ENCODE measurements at places on chromosomes 2 and 18. TPM values are rescaled to one million over a fixed set of nuclear protein-coding genes. Genes with fewer than 3 reads are reported as not detected.

DNA sequence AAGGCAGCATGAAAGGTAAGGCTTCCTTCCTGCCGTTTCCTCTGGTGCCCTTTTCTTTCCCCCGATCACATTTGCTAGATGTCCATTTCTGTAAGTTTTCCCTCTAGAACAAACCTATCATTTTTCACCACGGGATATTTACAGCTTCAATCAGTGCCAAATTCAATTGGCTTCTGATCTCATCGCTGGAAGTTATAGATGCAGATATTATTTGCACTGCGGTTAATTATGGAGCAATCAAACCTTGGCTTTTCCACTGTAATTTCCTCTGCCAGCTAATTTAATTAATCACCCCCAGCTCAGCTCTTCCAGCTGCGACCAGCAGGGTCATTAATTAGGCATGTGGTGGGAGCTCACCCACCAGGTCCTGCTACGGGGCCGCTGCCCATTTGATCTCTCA is 86.1 kb downstream of the GBX2 start:
- no peak for DNase-seq

DNA sequence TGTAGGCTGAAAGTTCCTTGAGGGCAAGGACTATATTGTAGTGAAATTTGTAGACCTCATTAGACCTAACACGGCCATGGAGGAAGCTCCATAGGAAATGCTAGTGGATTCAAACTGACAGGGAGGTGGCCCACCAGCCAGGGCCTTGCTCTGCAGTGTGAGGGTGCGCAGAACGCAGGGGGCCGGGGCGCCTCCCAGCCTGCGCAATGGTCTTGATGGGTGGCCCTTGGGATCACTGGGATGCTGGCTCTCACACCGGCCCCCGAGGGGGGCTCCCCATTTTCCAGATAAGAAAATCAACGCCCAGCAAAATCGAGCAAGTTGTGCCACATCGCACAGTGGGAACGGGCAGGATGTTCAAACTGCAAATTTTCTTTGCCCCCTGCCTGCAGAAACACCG is 655.4 kb downstream of the GALR1 start:
- DNase-seq: no peak

DNA sequence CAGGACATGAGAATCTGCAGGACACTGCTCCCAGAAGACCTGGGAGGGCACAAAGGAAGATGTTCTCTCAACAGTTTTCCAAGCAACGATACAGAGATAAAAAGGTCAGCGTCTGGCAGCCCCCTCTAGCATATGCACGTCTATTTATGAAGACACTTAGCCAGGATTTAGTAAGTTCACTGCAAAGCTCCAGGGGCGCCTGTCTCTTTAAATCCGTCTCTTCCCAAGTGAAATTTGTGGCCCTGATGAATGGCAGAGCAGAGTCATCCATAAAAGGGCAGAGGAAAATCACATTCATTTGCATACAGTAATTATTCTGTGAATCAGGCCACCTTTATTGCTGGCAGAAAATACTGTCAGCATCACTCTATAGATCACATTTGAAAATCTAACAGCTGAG is 390.9 kb upstream of the SMIM21 start:
- no peak for DNase-seq

DNA sequence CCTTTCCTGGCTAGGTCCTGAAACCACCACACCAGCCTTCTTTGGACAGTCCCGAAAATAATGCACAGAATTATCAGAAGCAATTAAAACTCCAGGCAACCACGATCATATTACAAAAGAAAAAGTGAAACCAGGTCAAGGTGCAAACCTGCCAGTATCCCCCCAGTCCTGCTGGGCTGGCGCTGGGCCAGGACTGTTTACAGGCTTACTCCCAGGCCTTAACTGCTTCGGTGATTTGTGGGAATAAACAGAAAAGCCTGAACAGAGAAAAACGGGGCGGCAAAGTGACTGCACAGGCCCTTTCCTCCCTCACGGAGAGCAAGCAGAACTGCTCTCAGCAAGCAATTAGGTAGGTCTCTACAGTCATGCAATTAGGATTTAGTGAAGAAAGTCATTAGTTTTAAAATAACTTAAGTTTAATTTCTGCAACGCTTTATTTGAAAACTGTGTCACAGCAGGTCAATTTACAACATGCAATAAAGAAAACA is 1.3 kb downstream of the HDAC4 start:
- DNase-seq: no peak

CD226 gene
- not detected for total RNA-seq

DNA sequence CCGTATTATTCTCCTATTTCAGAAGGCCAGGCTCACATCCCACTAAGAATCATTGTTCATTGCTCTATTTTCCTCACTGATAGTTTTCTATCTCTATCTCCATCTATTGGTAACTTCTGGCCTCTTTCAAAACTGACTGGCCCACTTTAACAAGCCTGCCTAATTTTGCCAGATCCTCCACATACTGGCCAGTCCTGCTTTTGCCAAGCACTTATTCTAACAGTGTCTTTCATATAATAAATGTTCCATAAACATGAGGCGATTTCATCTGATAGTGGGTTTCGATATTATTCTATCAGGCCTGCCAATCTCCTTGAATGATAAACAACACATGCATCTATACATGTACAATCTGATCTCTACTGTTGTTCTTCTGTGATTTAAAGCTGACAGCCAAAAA is 125.9 kb upstream of the KCNH7 start:
- no peak for DNase-seq

PLCL1 gene
- total RNA-seq: 0.08 TPM

DNA sequence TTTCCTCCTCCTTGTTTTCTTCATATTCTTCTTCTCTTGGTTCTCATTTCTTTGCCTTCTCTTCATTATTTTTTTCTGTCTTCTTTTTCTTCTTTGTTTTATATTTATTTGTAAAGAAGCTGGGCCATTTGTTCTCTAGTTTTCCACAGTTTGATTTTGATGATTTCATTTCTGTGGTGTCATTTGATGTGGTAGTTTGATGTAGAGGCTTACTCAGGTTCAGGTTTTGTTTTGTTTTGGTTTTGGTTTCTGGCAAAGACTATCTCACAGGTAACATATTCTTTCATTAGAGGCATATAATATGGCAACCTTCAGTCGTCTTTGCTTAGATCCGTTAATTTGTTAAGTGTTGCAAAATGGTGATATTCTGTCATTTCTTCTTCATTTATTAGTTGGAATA is 75.3 kb downstream of the BABAM2 start:
- no peak for DNase-seq

- DNase-seq: no peak
These were observed 7.2 kb upstream of the ANKRD29 start for GRCh38 chr18:23669804-23670405.

DNA sequence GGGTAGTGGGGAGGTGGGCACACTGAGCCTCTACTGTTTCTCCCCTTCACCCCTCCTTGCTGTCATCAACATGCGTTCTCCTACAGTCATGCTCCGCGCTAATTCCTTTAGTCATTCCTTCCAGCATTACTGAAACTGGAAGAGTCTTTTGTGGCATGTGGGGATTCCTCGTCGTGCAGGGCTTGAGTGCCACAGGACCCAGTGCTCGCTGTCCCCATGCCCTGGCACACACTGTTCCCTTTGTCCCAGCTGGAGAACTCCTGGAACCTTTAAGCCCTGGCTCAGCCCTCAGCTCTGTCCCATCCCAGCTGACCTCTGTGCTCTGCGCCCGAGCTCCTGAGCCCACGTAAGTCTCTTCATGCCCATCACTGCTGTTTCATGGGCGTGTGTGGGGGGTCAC is 42.1 kb downstream of the ODC1 start:
- no peak for DNase-seq

DSG1 gene
- not detected for total RNA-seq

DNA sequence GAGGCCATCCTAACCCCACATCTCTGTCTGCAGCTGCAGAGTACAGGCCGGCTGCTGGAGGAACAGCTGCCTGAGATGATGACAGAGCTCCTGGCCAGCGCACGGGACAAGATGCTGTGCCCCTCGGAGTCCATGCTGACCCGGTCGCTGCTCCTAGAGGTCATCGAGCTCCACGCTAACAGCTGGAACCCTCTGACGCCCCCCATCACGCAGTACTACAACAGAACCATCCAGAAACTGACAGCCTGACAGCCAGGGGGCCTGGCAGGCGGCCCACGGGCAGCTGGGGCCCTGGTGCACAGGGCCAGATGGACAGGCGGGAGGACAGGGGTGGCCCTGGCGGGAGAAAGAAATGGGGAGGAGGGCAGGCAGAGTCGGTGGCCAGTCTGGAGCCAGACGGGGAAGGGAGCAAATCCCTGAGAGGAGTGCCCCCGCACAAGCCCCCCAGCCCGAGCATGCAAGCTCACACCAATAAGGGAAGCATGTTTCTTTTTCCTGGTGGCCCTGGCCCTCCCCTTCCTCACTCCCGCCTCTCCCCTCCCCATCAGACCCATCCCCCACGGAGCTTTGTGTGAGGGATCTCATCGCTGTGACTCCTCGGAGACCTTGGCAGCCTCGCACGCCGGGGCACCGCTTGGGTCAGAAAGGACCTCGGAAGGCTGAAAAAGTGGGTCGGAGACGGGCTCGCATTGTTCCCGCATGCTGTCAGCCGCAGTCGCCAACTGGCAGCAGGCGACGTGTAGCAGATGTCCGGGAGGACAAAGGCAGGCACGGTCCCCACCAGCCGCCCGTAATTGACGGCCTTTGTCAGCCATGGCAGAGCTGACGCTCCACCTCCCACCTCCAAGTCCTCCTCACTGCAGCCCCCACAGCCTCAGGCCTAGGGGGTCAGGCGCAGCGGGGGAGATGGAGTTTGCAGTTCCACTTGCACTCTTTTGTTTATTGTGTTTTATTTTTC is 91.2 kb downstream of the SMAD7 start:
- DNase-seq: no peak

DCTN1 gene
- 129 TPM for total RNA-seq

GRCh38 chr2:38170067-38170466 is 94.1 kb upstream of the CYP1B1 start:
- DNase-seq: no peak

GRCh38 chr2:191029280-191029950 is 15.4 kb upstream of the STAT1 start:
- no peak for DNase-seq

GRCh38 chr2:223055140-223055539 is 3.1 kb downstream of the KCNE4 start:
- DNase-seq: no peak

DNA sequence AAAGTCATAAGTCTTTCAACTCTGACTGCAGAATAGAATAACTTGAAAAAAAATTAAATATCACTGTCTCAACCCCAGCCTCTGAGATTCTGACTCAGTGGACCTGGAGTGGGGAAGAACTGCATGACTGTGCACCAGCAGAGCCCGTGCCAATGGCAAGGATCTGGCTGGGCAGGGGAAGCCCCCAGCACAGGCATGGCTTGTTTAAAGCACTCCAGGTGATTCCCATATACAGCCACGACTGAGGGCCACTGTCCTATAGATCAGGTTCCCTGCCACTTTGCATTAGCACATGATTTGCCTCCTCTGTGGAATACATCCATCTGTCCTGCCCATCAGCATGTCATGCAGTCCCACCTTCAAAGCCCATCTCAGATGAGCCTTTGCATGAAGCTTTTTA is 45.9 kb upstream of the NCK2 start:
- DNase-seq: no peak

- DNase-seq: no peak
These were observed 1076.2 kb downstream of the TSN start for GRCh38 chr2:122831649-122832048.

DNA sequence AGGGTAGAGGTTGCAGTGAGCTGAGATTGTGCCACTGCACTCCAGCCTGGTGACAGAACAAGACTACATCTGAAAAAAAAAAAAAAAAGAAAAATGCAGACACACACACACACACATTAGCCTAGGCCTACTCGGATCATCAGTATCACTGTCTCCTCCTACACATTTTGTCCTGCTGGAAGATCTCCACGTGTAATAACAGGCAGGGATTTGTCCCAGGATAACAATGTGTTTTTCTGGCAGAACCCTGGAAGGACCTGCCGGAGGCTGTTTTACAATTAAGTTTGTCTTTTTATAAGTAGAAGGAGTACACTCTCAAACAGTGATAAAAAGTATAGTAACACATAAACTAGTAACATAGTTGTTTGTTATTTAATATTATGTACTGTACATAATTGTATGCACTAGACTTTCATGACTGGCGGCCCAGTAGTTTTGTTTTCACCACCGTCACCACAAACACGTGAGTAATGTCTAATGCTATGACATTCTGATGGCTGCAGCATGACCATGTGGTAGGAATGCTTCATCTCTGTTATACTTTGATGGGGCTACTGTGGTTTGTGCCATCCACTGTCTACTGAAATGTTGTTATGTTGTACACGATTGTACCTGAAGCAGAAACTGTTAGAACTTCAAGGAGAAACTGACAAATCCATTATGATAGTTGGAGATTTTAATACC is 130.6 kb downstream of the ATP9B start:
- no peak for DNase-seq

GRCh38 chr18:46324087-46324955 is 220.1 kb downstream of the HAUS1 start:
- DNase-seq: no peak

- DNase-seq: no peak
These were observed 420.9 kb upstream of the KCNH7 start for GRCh38 chr2:163259489-163259888.

DNA sequence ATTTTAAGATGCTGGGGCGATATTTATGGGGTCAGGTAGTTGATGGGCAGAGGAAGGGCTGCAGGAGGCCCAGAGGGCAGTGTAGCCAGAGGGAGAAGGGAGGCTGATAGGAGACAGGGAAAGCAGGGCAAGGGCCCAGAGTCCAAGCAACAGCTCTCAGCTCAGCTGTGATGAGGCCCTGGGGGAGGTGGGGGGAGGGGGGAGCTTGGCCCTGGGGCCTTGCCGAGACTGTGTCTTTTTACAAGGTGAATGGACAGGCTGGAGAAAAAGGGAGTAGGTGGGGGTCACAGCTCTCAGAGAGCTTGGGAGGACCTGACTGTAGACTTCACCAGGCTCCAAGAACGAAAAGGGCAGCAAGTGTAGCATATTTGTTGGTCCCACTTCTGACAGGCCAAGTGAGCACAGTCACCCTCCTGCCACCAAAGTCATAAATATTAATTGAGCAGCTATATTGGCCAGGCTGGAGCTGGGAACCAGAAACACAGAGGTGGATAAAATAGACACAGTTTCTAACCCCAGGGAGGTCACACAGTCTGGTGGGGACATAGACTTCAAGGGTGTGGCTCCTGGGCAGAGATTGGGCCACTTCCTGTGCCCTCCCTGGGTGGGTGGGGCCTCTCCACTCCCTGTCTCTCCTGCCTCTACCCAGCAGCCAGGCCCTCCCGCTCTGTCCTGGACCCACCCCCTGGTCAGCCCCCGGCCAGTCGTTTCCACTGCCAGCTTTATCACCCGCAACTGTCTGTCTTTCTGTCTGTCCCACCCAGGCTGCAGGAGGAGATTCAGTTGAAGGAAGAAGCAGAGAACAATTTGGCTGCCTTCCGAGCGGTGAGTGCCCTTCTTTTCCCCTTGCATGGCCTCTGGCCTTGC is 1.4 kb downstream of the DES start:
- DNase-seq: no peak

All from kidney epithelial cell (primary cell).